ENCODE measurements at places on chromosomes 5 and 9.

DNA sequence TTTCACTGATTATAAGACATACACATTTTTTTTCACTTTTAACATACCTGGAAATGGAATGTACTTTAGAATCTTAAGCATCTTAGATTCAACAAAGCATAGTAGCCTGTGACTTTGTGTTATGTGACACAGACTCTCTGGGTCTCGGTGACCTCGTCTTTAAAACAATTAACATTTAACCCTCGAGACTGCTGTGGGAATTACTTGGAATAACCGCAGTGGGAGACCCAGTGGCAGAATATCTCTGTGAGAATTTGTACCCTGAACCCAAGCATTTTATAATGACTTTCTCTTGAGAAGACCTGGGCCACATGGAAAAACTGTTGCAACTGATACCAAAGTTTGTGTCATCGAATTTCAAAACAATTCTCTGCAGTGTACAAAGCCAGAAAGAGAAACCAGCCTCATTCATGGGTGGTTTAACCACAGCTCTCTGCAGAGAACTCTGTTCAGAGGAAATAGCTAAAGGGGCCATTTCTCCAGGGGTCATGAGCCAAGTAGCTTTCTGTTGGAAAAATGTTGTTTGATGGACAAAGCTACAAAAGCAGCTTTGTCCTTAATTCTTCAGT, 10.0 kb upstream of the RETREG1 start:
- no peak for DNase-seq

DNA sequence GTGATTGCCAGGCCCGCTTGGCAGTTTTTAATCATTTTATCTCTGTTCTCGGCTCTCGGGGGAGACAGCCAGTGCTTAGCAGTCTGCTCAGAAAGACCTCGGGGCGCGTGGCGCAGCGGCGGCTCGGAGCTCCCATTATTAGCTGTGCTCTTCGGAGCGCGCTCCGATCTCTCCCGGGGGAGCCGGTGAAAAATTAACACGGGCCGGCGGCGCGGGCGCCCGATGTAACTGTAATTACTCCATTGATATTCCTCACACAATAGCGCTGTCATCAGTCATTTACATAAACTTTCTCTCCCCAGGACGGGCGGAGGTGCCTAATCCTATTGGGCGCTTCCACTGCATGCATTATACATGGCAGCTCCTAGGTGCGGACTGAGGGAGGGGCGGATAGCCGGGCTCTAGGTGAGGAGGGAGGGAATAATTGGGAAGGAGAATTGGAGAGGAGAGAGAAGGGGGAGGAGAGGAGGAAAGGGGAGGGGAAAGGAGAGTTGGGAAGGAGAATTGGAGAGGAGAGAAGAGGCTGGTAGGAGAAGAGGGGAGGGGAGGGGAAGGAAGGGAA, 24.9 kb downstream of the LMX1B start:
- DNase-seq: no peak

DNA sequence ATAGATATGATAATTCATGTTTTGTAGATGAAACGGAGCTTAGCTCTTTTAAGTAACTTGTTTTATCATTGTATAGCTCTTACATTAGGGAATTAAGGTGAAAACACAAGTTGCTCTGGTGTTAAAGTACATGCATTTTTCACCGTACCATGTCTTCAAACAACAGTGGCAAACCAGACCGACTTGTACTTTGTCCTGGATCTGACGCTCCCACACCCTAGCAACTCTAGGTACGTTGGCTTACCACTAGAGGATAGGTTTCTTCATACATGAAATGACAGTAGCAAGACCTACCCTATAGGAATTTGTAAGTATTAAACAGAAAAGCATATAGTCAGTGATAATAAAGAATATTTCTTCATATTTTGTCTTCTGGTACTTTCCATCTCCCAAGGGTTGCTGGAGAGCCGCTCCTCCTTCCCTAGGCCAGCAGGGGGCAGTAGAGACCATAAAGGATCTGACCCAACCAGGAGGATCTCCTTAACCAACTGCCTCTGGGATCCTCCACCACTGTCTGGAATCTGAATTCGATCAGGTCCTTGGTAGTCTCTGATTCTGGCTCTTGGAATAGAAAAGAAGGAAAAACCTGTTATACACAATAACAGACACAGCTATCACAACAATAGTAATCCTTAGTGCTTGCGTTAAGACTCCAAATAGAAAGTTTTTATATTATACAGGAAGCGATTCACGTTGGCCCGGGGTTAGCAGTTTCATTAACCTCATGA, 136.7 kb downstream of the CAVIN4 start:
- peak; percentile 32 for DNase-seq

DNA sequence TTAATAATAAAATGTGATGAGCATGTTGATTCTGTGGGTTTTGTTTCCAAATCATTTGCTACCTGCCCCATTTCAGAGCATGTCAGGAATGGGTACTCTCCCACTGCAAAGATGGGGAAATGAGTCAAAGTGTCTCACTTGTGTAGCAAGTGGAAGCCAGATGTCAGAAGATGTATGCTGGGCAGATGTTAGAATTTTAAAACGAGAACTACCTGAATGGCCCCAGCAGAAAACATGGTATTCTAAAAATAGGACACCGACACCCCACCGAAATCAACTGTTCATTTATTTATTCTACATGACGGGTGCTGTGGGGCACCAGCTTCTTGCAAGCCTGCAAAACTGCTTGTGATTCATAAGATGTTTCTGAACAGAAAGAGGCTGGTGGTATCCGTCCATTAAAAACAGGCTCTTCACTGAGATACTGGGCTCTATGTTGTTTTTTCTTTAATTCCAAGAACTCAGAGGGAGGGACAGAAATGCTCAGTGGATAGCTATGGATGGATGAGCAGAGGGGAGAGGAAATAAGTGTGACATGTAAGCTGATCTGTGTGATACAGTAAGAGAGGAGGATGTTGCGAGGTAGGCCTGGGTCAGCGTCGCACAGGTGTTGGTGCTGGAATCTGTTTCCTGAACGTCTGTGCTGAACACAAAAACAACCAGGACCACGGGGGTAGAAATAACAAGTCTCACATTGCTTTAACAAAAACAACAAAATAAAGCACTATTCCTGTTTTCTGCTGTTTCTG, 157.2 kb downstream of the EFNA5 start:
- no peak for DNase-seq

DNA sequence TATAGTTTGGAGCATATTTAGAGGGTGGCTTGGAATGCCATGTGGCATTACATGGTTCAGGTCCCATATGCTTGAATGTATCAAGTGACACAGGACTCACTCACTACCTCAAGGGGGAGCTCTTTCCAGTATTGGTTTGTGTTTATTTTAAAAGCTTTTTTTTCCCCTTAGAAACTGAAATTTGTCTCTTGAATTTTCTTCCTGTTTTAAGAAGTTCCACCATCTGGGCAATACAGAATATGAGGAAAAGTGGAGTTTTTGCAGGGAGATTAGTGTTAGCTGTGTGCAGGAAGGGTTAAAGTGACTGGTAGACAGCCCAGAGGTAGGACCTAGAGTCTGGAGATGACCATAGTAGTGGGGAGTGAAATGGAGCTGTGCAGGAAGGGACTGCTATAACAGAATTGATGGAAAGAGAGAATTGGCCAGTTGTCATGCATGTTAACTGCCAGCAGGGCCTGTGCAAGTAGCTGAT, 36.6 kb downstream of the CTNNA1 start:
- DNase-seq: peak; percentile 19

GRCh38 chr9:123756484-123757106, 173.3 kb downstream of the DENND1A start:
- DNase-seq: no peak

GRCh38 chr9:121598965-121599871, 52.2 kb upstream of the DAB2IP start:
- no peak for DNase-seq
